ENCODE measurements at places on chromosomes 16 and 17.

GRCh38 chr16:75256696-75257343 lies 5.4 kb upstream of the BCAR1 start:
- H3K27ac ChIP-seq = peak overlapping the region; percentile 76
- peak overlapping the region; percentile 59 for H3K4me3 ChIP-seq
- no peaks in the 10 kb centered on the region for H3K27me3 ChIP-seq
- H3K4me1 ChIP-seq = peaks cover 77% of the 10 kb centered on the region
- peak; percentile 85 for DNase-seq

- DNase-seq = no peak
- peaks cover 24% of the 10 kb centered on the region for H3K27me3 ChIP-seq
- H3K27ac ChIP-seq = no peak overlapping the region
- no peaks in the 10 kb centered on the region for H3K36me3 ChIP-seq
- peaks cover 6% of the 10 kb centered on the region for H3K4me1 ChIP-seq
These were observed 139.3 kb upstream of the IRX3 start for GRCh38 chr16:54425681-54426552.

GRCh38 chr17:31511195-31511578 lies 119.7 kb downstream of the RAB11FIP4 start:
- no peak for DNase-seq
- H3K27me3 ChIP-seq = peaks cover 40% of the 10 kb centered on the region
- no peak overlapping the region for H3K4me3 ChIP-seq

DNA sequence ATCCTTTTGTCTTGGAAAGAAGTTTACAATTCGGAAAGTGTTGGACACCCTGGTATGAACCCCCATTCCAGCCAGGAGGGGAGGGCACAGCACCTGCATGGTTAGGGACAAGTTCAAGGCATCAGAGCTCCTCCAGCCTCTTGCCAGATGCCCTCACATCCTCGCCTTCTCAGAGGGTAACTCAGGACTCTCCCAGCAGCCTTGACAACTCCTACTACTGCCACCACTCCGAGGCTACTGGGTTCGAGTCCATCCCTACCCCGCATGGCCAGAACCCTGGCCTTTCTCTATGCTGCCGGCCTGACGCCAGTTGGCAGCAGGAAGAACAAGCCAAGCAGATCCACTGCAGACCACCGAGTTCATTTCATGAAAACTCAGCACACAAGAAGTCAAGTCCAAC lies 34.1 kb downstream of the AXIN2 start:
- no peak for DNase-seq
- H3K27ac ChIP-seq = no peak overlapping the region
- H3K36me3 ChIP-seq = peaks cover 24% of the 10 kb centered on the region

Measured in mesenchymal stem cell (in vitro differentiated cells and primary cell).